ENCODE measurements at places on chromosomes 4 and X.

DNA sequence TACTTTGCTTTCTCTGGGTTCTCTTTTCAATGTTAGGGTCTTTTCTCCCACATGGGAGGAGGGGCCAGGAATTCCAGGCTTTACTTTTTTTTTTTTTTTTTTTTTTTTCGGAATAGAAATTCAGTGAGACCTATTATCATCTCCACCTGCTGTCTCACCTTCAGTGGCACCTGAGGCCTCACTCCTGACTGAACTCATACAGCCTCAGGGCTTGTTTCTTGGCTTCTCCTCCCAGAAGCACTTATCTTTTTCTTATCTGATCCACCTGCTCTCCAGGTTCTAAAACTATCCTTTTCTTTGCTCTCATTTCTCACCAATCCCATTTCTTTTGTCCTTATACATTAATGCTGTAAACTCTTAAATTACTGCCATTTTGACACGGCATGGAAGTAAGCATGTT lies 117.3 kb upstream of the PPP3CA start:
- no peak overlapping the region for H3K4me3 ChIP-seq
- H3K27me3 ChIP-seq: no peaks in the 10 kb centered on the region
- H3K27ac ChIP-seq: no peak overlapping the region
- H3K4me1 ChIP-seq: peaks cover 5% of the 10 kb centered on the region

DNA sequence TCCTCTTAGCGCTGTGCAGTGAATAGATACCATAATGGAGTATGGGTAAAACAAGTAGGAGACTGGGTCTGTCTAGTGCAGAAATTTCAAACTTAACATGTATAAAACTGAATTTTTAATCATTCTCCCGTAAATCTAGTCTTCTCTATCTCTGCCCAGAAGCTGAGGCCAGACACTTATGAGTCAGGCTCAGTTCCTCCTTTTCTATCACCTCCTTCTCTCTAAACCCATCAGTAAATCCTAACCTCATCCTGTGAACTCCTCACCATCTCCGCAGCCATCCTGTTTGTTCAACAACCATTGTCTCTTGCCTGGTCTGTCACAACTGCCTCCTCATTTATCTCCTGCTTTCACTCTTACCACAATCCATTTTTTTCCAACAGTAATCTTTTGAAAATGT lies 19.8 kb upstream of the SGMS2 start:
- no peaks in the 10 kb centered on the region for H3K4me1 ChIP-seq
- H3K36me3 ChIP-seq: no peaks in the 10 kb centered on the region
- no peak overlapping the region for H3K4me3 ChIP-seq
- peaks cover 25% of the 10 kb centered on the region for H3K27me3 ChIP-seq
- no peak for DNase-seq

DNA sequence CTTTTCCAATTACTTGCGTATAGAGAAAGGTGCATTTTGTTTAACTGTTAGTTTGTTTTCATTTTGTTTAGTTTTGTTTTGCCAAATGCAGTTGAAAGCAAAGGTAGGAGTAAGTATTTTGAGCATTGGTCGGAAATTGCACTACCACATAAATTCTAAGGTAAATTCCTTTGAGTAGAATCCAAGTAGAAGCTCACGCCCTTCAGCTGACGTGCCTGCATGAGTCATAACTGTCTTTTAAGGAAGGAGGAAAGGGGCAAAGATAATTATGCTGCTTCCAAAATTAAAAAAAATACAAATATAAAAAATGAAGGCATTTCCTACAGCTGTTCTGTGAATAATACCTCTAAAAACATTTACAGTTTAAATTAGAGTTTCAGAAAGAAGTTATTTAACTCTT lies 110.2 kb upstream of the MYOZ2 start:
- DNase-seq: no peak
- H3K36me3 ChIP-seq: no peaks in the 10 kb centered on the region
- no peaks in the 10 kb centered on the region for H3K4me1 ChIP-seq
- H3K27me3 ChIP-seq: peaks cover 9% of the 10 kb centered on the region

GRCh38 chrX:30568136-30568535 lies 9.4 kb downstream of the TASL start:
- peaks cover 30% of the 10 kb centered on the region for H3K36me3 ChIP-seq
- H3K4me1 ChIP-seq: peaks cover 20% of the 10 kb centered on the region
- no peak for DNase-seq
- H3K27ac ChIP-seq: peak overlapping the region; percentile 70
- H3K4me3 ChIP-seq: peak overlapping the region; percentile 61
- H3K27me3 ChIP-seq: no peaks in the 10 kb centered on the region

DNA sequence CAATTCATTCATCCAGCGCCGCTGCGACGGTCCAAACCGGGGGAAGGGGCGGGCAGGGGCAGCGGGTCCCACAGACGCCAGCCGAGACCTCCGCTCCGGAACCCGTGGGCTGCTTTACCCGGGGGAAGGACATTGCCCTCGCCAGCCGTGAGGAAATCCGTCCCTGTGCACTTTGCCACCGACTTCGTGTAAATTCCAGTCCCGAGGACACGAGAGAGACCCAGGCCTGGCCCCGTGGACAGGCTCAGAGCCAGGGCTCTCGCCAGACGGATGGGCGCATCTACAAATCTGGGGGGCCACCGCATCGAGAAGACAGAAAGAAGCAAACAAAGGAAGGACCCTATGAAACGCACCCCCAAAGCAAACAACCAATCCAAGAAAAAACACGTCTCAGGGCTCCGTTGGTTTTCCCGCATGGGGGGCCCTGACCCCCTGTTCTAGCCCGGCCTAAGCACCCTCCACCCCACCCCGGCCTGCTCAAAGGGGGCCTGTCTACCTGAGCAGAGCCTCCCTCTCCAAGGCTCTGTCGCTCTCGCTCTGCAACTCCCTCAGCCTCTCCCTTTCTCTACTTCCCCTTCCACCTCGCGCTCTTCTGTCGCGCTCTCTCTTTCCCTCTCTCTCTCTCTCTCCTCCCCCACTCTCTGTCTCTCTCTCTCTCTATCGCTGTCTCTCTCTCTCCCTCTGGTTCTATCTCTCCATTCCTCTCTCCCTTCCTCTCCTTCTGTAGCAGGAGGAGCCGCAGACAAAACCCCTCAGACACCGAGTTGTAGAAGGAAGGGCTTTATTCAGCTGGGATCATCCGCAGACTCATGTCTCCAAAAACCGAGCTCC lies 11.3 kb downstream of the FRG2 start:
- peak overlapping the region; percentile 43 for H3K4me3 ChIP-seq
- H3K27ac ChIP-seq: peak overlapping the region; percentile 88
- peaks cover 81% of the 10 kb centered on the region for H3K27me3 ChIP-seq
- DNase-seq: no peak
- peaks cover 4% of the 10 kb centered on the region for H3K36me3 ChIP-seq
- H3K4me1 ChIP-seq: peaks cover 38% of the 10 kb centered on the region

GRCh38 chr4:147510962-147511668 lies 30.2 kb downstream of the EDNRA start:
- H3K27ac ChIP-seq: no peak overlapping the region
- DNase-seq: no peak
- H3K4me3 ChIP-seq: no peak overlapping the region
- H3K27me3 ChIP-seq: peaks cover 3% of the 10 kb centered on the region
- no peaks in the 10 kb centered on the region for H3K4me1 ChIP-seq

GRCh38 chrX:31374786-31375185 lies 302.9 kb upstream of the FTHL17 start:
- H3K4me1 ChIP-seq: no peaks in the 10 kb centered on the region
- no peak for DNase-seq
- H3K27ac ChIP-seq: no peak overlapping the region
- no peaks in the 10 kb centered on the region for H3K36me3 ChIP-seq

Data from stimulated activated naive B cell treated with anti-CD40 and anti-IgM and Interleukin-4, amounts not matched to agents 10 μg/mL and 1 μg/mL and 100 μg/mL, for 72 hours (primary cell).